Natural killer cell treated with Interleukin-12 subunit alpha and Interleukin-12 subunit beta and Interleukin-15 and Interleukin-18, amount 100 ng/mL, for 72 hours (primary cell): ENCODE measurements at places on chromosomes 7 and 10. TPM values are rescaled to one million over a fixed set of nuclear protein-coding genes. Genes with fewer than 3 reads are reported as not detected.

- no peak for DNase-seq
Measured at GRCh38 chr10:129320340-129320739, 146.7 kb upstream of the MGMT start.

GRCh38 chr10:33155720-33156638 lies 178.5 kb downstream of the NRP1 start:
- DNase-seq: no peak

DNA sequence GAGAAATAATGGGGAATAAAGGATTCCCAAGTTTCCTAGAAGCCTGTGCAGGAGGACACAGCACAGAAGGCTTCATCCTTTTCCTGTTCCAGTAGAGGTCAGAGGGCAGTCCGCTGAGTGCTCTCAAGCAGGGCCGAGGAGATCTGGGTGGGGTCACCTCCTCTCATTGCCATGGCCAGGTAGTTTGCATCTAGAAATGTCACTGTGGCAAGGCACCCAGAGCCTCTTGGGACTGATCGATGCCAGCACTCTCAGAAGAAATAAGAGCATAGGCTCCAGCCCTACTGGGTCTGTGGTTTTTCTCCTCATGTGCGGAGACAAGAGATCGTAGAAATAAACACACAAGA lies 7.9 kb downstream of the NUB1 start:
- DNase-seq: no peak

DNA sequence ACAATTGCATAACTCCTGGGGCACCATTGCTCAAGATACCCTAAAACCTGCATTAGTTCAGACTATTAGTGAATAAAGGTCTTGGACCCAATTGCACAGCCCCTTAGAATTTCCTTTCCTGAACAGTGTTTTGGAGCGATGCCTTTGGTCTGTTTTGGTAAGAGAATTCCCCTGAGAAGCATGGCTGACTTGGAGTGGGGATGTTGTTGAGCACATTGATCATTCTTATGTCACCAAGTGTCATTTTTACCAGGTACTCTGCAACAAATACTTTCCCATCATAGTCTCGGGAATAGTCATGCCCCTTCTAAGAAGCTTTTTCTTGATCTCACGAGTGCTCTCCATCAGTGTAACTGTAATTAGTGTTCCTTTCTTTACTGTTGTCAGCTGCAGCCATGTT lies 229.7 kb downstream of the GFRA1 start:
- no peak for DNase-seq

DNA sequence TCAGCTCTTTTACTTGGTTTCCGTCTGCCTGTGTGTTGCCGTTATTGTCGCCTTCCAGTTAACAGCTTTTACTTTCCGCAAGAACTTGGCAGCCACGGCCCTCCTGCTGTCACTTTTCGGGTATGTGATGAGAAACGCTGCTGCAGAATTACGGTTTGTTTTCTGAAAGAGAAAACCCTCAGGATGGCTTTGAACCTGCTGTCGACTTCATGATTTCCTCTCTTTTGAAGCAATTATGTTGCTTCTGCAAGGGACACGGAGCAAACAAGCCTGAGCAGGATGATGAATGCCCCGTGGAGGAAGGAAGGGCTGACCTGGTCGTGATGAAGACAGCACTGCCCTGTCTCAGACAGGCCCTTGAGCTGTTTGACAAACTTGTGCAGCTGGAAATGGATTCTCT lies 339.8 kb downstream of the ABCA13 start:
- DNase-seq: no peak

- DNase-seq: no peak
Measured at GRCh38 chr7:30251708-30252329, 32.6 kb upstream of the ZNRF2 start.

DNA sequence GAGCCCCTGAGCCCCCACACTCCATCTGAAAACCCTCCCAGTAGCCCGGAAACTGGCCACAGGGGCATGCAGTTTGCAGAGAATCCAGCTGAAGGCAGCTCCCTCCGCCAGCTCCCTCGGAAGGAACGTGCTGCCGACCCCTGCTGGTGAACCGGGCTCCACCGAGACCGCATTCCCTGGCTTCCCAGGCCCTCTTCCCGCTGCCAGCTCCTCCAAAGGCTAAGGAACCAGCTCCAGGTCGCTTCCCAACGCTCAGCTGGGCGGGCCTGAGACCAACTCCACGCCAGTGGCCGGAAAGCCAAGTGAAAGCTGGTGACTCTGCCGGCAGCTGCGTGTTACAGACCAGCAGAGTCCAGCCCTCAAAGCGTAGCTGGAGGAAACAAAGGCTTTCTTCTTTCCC lies 35.8 kb downstream of the GPER1 start:
- DNase-seq: peak; percentile 59

GIMAP1 gene
- total RNA-seq: 6.6 TPM

GRM3 gene
- not detected for total RNA-seq

NRCAM gene
- not detected for total RNA-seq

ZNF775 gene
- 4.0 TPM for total RNA-seq
